ENCODE measurements at places on chromosomes 4 and X. TPM values are rescaled to one million over a fixed set of nuclear protein-coding genes. Genes with fewer than 3 reads are reported as not detected.

DNA sequence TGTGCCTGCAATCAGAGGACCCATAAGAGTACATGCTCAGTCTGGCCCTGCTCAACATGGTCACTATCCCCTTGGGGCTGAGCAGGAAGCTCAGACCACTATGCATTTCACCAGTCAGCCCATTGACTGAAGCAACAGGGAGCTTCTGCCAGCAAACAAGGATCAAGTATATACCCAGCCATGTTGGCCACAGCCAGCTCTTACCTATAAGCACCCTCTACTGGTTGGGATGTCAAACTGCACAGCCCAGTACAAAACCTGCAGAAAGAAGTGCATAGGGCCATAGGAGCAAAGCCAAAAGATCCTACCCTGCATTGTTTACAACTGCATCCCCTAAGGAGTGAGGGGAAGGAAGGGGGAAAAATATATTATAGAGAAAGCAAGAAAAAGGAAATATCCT is 214.4 kb upstream of the CPEB2 start:
- DNase-seq = no peak

GRCh38 chr4:57280481-57280880 is 170.3 kb upstream of the IGFBP7 start:
- no peak for DNase-seq

DNA sequence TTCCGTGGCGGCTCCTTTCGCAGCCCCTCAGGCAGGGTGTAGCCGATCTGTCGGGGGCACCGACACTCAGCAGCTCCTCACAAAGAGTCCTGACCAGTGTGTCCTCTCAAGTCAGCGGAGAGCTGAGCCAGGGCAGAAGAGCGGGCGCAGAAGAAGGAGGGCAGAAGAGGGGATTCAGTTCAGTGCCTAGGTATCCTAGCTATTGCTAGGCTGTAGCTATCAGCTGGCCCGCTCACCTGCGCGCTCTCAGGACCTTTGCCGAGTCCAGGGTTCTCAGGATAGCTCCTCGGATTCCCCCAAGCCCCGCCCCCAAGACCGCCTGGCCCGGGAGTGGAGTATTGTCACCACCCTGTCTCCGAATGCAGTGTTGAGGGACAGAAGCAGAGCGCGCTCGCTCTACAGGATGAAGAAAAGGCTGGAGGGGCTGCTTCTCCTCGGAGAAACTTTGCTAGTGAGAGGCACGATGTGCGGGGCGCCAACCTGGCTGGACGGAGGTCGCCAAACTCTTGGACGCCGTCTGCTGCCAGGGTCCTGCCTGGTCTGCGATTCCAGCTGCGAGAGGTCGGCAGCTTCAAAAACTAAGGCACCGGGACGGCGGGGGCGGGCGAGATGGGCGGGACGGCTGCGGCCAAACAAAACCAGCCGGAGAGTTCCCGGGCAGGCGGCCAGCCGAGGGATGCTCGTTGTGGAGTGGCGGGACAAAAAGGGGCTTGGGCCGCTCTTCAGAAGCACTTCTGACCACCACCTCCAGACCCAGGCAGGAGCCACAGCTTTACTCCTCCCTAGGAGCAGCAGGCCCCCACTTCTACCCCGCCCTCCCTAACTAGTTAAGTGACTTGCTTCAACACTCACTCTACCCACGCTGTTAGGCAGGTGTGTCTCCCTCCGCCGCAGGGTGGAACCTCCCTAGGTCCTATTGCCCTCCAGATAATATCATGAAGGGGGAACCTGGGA is at the start of gene XKRX:
Gene XKRX, minus strand, starts transcription at position 258 of the 954 bp plus-strand sequence. CDS start 613 bp downstream, outside the sequence.
- no peak for DNase-seq

- no peak for DNase-seq
Measured at GRCh38 chr4:125021189-125021588, 293.6 kb upstream of the FAT4 start.

DNA sequence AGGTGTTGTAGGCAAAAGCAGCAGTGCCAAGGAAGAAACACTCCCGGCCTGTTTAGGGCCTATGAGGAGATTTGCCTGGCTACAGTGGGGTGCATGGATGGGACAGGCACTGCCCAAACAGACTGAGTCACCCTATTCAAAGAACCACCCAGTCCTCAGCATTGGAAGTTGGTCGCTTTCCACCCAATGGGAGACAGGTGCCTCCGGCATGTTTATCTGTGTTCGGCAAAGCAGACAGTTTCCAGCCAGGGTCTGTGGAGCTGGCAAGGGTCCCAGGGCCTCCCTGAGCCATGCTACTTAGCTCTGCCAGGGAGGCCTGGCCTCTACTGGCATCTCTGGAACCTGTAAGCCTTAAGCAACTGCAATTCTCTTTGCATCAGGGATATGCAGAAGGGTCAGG is 165.1 kb upstream of the ATP6AP2 start:
- DNase-seq = no peak

DNA sequence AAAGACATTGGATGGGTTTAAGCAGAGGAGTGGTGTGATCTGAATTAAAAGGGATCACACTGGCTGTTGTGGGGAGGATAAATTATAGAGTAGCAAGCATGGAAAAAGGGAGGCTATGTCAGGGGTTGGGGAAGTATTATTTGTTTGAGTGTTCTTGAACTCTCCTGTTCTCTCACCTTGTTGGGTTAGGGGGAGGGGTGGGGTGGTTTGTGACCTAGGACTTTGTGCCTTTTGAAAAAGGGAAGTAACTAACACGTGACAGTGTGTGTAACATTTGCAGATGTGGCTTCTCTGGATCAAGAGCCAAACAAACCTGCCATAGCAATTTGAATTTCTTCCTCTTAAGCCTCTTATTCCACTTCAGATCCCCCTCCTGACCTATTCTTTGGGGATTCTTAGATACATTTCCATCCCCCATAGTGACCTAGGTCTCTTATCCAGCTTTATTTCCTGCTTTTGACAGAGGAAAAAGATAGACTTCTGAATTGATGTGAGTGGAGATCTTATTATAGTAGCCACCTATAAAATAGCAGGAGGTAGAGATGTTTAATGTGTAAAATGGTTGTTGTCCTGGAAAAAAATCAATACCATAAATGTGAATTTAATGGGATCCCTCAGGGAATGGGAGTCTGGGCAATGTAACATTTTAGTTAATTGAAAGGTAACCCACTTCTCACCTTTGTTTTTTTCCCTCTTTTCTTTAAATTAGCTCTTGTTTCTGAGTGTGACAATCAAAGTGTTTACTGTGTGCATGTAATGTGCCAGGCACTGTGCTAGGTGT is 120.4 kb downstream of the CT47B1 start:
- no peak for DNase-seq

- no peak for DNase-seq
Measured at GRCh38 chrX:17632942-17633341, 104.4 kb upstream of the SCML1 start.

GRCh38 chrX:40082447-40083119 is 15.2 kb downstream of the BCOR start:
- no peak for DNase-seq

GRCh38 chrX:69228732-69229131 is 63.5 kb upstream of the PJA1 start:
- DNase-seq = no peak

DNA sequence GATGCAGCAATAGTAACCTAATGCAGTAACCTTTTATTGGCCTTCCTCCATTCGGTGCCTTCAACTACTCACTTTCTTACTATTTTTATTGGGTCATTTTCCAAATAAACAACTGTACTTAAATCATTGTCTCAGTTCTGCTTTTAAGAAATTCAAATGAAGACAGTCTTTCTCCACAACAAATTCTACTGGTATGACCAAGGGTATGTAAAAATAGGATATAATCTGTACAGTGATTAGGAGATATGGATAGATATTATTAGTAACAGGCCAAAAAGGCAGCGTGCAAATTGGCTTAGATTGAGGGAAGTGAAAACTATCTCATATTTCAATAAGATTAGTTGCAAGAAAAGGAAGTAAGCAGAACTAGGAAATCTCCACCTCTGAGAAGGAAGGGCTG is 177.4 kb upstream of the PPP1R2C start:
- DNase-seq = no peak

DNA sequence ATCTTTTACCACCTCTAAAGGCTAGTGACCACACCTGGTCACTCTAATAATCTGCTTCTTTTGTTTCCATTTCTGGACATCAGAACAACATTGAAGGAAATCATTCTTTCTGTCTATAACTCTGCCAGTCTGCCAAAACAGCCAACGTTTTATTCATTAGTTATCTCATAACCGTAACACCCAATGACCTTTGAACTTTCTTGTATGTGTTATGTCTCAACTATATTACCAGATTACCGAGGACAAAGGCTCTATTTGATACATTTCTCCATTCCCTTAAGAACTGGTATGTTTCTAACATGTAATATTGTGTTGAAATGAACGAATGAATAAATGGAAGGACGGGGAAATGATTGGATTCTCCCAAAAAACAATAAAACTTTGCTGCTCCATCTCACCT is 152.7 kb downstream of the GABRB1 start:
- DNase-seq = no peak

GRCh38 chr4:144699565-144699964 is 53.6 kb downstream of the HHIP start:
- no peak for DNase-seq

DNA sequence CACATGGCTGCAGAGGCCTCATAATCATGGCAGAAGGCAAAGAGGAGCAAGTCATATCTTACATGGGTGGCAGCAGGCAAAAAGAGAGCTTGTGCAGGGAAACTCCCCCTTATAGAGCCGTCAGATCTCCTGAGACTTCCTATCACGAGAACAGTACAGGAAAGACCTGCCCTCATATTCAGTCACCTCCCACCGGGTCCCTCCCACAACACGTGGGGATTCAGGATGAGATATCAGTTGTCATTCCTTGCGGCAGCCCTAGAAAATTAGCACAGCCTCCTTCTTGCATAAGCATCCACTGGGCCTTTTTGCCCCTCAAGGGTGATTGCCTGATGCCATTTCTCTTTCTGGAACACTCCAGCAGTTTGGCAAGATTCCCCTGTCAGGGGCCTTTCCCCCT is 61.7 kb upstream of the STX18 start:
- no peak for DNase-seq

DNA sequence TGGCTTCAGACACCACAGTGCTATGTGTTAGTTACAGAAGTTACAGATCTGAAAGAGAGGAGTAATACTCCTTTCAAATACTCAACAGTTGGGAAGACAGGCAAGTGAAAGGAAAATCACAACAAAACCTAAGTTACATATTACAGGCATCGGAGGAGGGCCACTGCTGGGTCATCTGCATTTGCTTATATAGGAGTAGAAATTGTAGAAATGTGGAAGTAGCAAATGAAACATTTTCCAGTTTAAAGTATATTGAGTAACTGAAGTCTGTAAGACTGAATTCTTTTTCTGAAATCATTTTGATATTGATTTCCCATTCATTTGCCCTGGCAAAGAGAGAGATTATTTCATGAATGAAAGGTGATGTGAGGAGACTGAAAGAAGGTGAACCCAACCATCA is 201.7 kb downstream of the SPRY1 start:
- no peak for DNase-seq

DNA sequence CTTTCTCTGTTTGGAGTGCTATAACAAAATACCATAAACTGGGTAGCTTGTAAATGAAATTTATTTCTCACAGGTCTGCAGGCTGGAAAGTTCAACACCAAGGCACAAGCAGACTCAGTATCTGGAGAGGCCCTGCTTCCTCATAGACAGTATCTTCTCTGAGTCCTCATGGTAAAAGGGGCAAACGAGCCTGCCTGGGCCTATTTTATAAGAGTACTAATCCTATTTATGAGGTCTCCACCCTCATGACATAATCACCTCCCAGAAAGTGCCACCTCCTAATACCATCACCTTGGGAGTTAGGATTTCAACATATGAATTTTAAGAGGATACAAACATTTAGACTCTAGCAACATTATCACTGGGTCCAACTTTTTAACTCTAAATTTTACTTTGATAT is 200.3 kb downstream of the STPG2 start:
- DNase-seq = no peak

GRCh38 chr4:172628263-172628662 is 540.3 kb upstream of the GALNT7 start:
- DNase-seq = no peak

DNA sequence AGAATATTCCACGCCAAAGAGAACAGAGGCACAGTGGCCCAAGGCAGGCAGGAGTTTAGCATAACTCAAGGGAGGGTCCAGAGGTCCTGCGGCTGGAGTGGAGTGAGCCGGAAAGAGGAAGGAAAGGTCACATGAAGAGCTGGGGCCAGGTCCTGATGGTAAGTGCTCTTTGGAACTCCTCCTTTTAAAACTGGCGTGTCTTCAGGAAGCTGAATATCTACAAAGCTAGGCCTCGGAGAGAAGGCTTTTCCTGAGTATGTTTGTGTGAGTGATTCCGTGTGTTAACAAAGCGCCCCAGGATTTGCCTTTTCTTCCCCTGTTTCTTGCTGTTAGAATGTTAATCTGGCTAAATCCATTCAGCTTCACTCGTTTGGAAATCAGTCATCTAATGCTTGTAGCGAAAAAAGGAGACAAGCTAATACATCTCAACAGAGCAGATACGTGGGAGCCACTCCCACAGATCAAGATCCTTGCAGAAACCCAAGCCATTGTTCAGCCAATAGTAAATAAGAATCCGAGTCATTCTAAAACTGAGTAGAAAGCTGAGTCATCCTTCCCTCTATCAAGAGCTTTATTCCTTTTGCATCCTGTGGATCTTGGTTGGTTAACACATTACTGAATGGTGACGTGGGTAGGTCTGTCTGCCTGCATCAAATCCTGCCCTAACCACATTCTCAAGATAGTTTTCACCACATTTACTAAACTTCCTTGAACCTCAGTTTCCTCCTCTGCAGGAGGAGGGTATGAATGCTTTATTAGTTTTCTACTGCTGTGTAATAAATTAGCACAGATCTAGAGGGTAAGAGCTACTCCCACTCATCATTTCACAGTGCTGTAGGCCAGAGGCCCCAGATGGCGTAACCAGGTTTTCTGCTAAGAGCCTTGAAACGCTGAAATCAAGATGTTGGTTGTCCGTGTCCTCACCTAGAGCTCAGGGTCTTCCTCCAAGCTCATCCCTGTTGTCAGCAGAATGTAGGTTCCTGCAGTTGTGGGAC is 43.2 kb upstream of the RBM47 start:
- no peak for DNase-seq

DNA sequence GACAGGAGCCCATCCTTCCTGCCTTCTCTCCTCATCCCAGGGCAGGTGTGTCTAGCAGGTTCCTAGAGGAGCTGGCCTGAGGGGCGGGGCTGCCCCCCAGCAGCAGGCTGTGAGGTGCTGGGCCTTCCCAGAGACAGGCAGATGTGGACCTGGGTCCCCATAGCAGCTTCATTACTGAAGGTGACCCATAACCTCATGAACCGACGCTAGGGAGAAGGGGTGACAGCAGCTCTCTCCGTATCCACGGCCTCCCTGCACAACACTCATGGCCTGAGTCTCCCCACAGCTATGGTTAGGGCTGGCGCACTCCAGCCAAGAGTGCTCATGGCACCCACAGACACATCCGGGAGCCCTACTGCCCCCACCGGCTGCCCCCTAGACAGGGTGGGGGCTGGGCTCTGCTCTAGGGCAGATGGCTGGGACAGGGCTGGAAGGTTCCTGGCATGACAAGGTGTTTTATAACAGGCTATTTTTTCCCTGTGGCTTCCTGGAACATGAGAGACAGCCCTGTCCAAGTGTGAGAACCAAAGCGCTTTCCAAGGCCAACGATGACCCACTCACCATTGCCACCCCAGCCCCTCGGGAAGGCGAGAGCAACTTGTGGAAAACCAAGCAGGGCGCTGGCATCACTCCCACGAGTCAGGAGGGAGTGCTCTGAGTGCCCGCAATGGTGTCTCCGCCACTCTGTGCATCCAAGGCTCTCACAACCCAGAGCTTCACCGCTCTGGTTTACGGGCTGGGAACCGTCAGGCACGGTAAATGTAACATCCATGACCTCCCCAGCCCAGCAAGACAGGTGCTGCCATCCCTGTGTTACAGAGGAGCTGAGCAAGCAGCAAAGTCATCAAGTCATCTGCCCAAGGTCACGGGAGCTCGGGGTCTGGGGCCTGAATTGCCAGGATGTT is 59.8 kb downstream of the ACOX3 start:
- DNase-seq = no peak

Gene SLC10A7
- 7.2 TPM for polyA plus RNA-seq

Gene SERTM2
- 1.7 TPM for polyA plus RNA-seq

Gene OPN1LW
- polyA plus RNA-seq = not detected

Gene HOPX
- polyA plus RNA-seq = 16.9 TPM
